ENCODE measurements at places on chromosomes 12 and 14. TPM values are rescaled to one million over a fixed set of nuclear protein-coding genes. Genes with fewer than 3 reads are reported as not detected.
A peak's percentile ranks its signal among the peaks of the same experiment; 100 is the strongest.

SPIC gene
- total RNA-seq: not detected

TAS2R19 gene
- 0.99 TPM for total RNA-seq

GRCh38 chr14:79246173-79246572 lies 965.1 kb downstream of the DIO2 start:
- DNase-seq: no peak
- H3K4me1 ChIP-seq: no peaks in the 10 kb centered on the region
- no peaks in the 10 kb centered on the region for H3K27me3 ChIP-seq
- H3K27ac ChIP-seq: no peak overlapping the region

FAM161B gene
- 0.32 TPM for total RNA-seq

DNA sequence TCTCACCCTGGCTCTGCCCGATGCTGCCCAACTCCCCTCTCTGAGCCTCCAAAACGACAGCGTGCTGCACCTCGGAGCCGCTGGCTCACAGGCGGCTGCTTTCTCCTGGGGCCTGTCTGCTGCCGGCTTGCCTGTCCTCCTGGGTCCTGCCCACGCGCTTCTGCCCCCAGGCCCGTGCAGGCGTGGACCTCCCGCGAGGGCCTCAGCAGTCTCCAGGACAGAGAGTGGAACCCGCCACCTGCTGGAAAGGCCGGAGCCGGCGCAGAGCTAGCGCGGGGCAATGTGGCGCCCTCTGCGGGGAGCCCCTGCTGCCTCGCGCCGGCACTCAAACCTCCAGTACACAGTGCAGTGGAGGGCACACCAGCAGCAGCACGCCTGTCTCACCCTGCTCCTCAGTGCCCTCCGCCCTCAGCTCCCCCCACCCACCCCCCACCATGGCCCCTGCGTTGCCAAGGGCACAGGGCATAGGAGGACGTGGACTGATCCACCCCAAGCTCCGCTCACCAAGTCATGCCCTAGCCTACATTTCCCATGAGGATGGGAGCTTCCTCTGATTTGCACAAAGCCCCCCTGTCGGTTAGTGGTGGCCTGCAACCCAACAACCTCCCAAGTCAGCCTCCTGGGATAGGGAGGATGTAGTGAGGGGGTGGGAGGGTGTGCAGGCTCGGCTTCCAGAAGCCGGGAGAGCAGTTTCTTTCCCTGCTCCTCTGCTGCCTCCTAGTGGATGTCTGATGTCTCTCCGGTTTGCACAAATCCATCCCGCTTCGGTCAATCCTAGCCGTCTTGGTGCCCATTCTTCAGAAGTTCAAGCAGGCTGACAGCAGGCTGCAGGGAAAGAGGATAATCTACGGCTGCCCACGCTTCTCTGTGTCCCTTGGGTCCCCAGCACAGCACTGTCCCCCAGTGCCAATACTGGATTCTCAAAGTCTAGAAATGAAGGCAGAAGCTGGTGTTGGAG lies 25.2 kb downstream of the KRT8 start:
- no peaks in the 10 kb centered on the region for H3K36me3 ChIP-seq
- DNase-seq: peak; percentile 86
- peaks cover 5% of the 10 kb centered on the region for H3K4me1 ChIP-seq
- no peak overlapping the region for H3K27ac ChIP-seq
- H3K27me3 ChIP-seq: no peaks in the 10 kb centered on the region

- H3K27ac ChIP-seq: no peak overlapping the region
- DNase-seq: no peak
- H3K4me1 ChIP-seq: peaks cover 8% of the 10 kb centered on the region
- H3K27me3 ChIP-seq: no peaks in the 10 kb centered on the region
- no peaks in the 10 kb centered on the region for H3K36me3 ChIP-seq
- no peak overlapping the region for H3K4me3 ChIP-seq
These were observed 6.6 kb upstream of the CYP46A1 start for GRCh38 chr14:99677231-99678140.

DNA sequence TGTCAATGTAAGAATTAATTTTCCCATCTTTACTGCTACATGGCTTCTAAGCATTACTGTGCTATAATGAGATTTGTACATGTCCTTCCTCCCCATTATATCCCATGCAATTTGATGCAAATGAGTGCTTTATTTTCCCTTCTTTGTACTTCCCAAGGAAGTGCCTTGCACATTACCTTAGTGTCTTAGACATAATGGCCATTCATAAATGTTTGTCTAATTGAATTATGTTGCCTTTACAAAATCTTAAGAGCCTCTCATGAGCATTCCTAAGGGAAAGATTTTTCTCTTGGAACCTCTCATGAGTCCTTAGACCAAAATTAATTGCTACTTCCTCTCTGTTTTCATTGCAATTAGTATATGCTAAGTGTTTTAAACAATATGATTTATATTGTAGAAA lies 741.7 kb downstream of the RERGL start:
- H3K4me1 ChIP-seq: no peaks in the 10 kb centered on the region
- H3K36me3 ChIP-seq: no peaks in the 10 kb centered on the region

MYO1H gene
- not detected for total RNA-seq

DNA sequence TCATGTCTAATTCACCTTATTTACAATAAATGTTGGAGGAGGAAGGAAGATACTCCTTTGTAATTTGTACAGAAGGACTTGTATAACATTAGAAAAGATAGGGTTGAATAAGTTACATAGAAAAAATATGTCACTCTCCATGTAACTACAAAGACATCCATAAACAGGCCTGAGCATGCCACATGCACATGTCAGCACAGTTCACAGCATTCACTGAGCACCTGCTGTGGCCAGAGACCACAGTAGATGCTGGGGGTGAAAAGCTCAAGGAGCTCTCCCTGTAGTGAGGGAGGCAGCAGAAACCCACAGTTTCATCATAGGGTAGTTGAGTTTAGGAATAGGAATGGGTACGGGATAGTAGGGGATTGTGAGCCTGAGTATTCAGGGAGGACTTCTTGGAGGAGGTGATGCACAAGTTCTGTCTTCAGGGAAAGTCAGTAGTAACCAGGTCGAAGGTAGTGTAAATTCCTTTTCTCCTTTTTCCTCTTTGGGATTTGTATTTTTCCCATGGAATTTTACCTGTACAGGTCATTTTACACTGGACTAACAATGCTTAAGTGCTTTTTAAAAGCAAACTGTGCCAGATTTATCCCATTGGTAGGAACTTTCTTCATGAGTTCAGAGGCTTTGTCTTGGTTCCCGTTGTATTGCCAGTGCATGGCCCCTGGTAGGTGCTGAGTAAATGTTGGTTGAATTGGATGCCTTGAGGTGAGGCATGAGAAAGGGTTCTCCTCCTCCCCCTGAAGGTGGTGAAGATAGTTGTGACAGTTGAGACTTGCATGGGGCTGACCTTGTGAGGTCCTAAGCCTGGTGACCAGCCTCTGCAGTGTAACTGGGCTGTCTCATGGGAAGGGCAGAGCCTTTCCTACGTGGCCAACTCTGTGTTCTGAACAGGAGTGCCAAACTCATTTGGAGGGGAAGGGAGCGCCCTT lies 20.2 kb downstream of the PRKCH start:
- no peaks in the 10 kb centered on the region for H3K27me3 ChIP-seq
- H3K27ac ChIP-seq: no peak overlapping the region
- no peaks in the 10 kb centered on the region for H3K36me3 ChIP-seq
- DNase-seq: no peak

DNA sequence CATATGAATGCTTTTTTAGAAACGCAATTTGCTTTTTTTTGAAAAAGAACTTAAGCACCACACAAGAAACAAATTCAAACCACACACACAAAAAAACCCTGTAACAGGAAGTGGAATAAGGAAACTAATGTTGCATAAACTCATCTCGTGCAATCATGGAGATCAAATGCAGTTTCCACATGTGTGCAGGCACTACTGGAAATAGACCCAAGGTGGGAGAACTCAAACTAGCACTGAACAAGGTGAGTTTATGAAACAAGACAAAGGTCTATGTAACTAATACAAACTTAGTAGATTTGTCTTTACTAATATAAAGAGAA lies 17.5 kb downstream of the NIN start:
- no peak for DNase-seq
- H3K4me3 ChIP-seq: no peak overlapping the region
- H3K27ac ChIP-seq: no peak overlapping the region
- H3K36me3 ChIP-seq: no peaks in the 10 kb centered on the region
- peaks cover 9% of the 10 kb centered on the region for H3K4me1 ChIP-seq
- no peaks in the 10 kb centered on the region for H3K27me3 ChIP-seq

Data from H1 (cell line).